ENCODE measurements at places on chromosomes 11 and 22. TPM values are rescaled to one million over a fixed set of nuclear protein-coding genes. Genes with fewer than 3 reads are reported as not detected.

DNA sequence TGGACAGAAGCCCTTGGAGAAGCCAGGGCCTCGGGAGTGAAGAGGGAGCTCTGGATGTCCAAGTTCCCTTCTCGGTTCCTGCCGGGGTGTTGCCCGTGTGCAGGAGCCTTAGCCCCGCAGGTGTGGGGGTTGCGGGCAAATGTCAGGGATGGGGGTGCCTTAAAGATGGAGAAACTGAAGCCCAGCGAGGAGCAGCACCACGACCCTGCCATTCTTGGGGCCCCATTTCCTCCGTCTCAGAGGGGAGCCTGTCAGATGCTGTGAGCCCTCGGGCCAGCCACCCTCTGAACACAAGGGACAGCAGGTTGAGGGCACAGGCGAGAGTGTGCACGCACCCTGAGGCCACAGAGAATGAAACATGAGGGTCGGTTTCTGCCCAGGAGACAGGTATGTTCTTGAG, 6.3 kb downstream of the OSBPL5 start:
- DNase-seq, result peak; percentile 2

GRCh38 chr11:69651834-69652620, 11.1 kb downstream of the CCND1 start:
- DNase-seq, result no peak

- DNase-seq, result no peak
These were observed 58.8 kb upstream of the LINC01488 start for GRCh38 chr11:69422645-69423044.

DNA sequence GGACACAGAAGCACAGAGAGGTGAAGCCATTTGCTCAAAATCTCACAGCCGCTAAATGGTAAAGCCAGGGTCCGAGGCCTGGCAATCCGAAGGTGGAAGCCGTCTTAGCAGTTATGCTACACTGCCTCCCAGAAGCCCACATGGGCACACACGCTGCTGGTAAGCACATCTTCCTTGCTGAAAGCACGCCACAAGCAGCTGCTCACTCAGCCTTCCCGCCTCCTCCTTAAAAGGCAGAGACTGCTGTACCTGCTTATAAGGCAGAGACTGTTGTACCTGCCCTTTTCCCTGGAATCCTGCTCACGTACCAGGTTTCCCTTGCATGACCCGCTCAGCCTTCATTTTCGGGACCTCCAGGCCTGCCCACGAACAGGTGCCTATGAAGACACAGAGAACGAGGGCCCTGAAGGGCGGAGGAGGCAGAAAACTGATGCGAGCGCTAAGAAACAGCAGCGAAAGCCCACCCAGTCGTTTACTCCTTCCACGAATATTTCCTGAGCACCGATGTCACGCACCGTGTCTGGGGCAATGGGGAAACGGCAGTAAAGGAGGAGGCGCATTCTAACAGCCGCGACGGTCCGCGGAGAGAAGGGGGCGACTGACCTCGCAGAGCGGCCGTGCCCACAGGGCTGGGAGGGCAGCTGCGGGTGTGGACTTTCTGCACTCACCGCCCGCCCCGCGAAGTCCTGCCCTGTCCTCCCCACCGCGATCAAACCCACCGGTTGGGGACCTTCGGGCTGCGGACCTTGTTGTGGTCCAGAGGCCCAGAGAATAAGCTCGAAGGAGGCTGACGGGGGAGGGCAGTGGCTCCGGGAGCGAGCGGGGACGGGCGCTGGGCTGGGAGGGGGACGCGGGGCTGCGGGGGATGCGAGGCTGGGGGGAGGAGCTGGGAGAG, 13.0 kb downstream of the SPATA19 start:
- no peak for DNase-seq

GRCh38 chr11:4672470-4672869, 25.2 kb downstream of the OR51E2 start:
- DNase-seq, result no peak

GRCh38 chr11:84407091-84407490, 1120.9 kb upstream of the CCDC90B start:
- DNase-seq, result no peak

DNA sequence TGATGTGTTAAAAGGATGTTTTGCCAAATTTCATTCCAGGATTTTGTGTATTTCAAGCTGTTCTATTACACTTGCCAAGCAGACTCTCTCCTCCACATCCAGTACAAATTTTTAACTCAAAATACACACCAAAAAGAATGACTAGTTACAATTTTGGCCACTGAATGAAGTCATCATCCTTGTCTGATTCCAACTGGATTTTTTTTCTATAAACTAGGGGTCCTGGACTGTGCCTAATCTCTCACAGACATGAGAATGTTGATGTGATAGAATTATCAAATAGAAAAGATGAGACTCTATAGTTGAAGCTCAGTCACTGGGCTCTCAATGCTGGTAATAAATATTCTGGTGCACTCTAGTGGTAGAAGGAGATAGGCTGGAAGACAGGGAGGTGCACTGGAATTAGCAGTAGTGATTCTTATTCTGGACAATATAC, 85.8 kb downstream of the FANCF start:
- peak; percentile 64 for DNase-seq

GRCh38 chr11:43404836-43405479, 46.2 kb downstream of the TTC17 start:
- DNase-seq, result no peak

ZNF143 gene
- 22.8 TPM for total RNA-seq

HRAS gene
- 54.2 TPM for total RNA-seq

DRICH1 gene
- not detected for total RNA-seq

Measured in stomach (tissue), 19 donors.